Liver (tissue), 10 donors: ENCODE measurements at places on chromosomes 7 and 10. TPM values are rescaled to one million over a fixed set of nuclear protein-coding genes. Genes with fewer than 3 reads are reported as not detected.

DNA sequence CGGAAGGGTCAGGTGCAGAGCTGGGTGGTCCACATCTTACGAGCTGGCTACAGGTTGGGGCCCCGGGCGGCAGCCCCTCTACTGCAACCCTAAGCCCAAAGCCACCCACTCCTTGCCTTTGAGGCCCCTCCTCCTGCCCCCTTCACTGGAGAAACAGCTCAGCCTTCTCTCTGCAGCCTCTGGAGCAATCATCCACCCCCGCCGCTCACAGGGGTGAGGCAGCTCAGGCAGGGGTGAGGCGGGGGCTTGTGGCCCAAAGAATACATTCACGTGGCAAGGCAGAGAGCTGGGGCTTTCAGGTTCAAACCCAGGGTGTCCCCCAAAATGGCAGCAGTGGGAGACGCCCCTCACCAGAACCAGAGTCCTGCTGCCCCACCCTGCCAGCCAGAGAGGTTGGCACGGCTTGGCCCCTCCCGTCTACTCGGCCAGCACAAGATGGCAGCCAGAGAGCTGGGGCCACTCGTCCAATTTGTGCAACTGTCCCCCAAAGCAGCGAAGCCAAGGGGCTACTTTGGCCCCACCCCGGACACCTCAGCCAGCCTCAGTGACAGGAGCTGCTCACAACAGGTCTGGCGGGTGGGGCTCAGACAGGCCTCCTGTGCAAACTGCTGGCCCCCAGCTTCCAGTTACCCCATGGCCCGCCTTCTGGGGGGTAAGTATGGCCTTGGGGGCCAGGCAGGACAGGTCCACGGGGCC lies 7.2 kb downstream of the GNB2 start:
- no peak for DNase-seq

DNA sequence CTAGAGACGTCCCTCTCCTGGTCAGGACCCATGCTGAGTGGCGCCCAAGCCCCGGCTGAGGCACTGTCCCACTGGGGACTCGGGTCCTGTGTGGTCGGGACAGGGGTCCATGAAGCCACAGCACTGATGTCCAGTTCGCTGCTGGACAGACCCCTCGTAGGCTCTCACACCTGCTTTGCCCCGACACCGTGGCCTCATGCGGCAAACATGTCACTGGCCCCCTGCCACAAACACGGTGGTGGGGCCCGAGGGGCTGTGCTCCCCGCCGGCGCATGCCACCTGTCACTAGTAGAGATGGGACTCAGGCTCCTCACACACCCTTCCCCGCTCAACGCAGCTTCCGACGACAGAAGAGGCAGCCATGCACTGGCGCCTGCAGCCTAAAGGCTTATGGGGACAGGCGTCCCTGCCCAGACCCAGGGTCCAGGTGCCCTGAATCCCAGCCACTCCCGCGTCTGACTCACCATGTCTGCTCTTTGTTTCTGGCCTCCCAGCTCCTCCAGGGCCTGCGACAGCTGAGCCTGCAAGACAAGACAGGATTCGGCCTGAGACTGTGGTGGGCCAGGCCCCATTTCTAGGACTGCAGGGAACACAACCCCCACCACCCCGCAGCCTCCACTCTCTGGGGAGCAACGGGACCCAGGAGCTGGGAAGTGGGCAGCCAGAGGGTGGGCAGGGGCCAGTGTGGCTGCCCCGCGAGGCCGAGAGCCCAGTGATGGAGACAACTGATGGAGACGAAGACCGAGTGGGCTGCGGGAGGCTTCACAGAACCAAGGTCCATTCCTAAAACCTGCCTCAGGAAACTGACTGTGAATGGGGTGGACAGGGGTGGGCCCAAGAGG lies 230.9 kb downstream of the MAD1L1 start:
- DNase-seq: no peak

DNA sequence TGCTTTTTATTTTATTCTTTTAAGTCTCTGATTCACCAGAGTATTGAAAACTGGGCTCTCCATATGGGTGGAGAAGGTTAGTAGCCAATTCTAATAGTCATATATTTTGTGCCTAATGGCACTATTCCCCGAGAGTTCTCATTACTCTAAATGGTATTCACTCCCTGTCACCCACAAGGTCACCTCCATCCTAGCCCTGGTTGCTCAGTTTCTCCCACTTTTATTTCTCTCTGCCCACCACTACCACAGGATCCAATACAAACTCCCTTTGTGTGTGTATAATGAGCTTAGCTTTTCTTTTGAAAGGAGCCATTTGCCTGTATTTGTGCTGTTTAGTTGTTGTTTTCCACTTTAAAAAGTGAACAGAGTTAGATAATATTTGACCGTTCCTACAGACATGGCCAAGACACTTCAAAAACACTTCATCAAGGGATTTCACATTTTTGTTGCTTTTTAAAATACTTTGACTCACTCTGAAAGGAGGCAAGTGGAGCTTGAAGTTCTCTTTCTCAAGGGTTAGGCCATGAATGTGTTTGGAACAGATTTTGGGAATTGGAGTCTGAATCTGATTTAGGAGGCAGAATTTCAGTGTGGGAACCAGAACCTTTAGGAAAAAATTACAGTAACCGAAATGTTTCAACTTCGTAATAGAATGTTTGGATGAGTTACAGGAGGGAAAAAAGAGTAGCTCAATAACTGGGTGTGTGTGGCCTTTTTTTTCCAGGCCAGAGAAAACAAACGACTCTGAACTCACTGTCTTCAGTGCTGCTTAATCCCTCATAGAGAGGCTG lies 321.3 kb downstream of the BICC1 start:
- no peak for DNase-seq

DNA sequence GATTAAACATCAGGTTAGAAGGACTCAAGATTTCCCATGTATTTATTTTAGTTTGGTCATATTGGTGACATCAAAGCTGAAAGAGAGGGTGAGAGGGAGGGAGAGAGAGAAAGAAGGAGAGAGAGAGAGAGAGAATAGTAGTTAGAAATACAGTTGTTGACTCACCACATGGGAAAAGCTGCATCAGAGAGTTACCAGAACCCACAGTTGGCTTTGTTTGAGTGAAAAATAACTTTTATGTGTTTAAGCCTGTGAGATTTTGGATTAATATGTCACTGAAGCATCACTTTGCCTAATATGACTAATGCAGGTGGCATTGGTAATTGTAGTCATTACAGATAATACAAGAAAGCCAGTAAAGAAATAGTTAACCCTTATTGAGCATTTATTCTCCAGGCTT lies 303.9 kb downstream of the REEP3 start:
- no peak for DNase-seq

DNA sequence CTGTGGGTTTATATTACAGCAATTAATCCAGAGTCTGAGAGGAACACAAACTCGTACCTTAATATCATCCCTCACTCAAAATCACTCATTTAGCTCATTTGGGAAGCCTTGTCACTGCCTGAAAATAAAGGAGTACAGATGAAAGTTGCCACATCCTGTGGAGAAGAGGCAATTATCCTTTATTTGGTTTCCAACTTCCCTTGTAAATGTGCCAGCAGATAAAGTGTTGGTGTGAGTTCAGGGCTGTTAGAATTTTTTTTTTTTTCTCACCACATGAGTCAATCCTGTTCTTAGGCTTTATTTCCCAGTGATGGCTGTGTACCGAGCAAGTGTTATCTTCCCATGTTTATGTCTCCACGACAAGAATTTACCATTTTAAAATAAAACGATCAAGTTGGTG lies 99.0 kb upstream of the SMIM30 start:
- DNase-seq: no peak

DNA sequence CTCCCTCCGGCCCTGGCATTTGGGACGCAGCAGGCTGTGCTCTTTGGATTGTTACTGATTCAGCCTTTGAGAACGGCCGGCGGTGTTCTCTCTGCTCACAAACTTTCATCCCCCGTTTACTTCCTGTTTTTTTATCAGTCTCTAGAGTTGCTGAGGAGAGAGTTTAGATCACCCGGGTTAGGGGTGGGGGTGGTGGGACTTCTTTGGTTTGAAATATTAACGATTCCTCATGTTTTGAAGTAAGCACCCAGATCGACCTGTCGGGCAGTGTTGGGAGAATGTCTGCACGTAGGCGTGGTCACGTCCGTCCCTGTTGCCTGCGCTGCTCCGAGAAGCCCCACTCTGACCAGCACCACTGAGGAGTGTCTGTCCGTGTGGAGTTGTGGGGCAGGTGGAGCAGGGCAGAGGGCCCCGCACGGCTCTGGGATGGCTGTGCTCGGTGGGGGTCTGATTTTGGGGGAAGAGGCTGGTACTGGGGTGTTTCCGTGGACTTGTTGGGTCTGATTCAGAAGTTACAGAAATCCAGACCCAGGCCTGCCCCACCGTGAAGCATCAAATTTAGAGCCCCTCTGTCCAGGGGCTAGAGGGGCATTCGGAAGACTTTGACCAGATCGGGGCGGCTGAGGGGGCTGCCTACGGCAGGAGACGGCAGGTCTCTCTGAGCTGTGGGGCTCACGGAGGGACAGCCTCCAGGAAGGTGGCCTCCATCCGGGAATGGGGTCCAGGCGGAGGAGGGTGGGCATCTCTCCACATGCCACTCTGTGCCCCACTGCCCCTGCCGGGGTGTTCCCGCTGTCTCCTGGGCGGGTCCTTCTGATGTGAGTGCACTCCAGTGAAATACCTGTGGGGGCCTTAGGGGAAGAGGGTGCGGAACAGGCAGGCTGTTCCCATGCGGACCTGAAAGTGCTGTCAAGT lies 7.4 kb downstream of the INPP5A start:
- no peak for DNase-seq

DNA sequence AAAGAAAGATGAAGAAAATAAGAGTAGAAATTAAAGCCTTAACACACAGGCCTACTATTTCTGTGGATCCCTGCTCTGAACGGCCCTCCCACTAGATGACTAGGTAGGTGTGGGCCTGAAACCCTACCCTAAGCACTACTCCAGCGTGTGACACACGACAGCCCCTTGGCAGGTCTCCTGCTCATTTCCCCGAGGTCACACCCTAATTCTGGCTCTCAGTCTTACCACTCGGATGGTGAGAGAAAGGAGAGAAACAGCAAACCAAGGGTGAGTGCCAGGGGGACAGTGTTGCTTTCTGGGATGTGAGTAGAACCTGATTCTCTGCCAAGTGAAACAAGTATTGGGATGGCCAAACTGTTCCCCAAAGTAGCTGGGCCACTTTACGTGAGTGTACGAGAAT lies 12.1 kb downstream of the GALNTL5 start:
- DNase-seq: no peak

CAV1 gene
- 11.4 TPM for polyA plus RNA-seq

DNA sequence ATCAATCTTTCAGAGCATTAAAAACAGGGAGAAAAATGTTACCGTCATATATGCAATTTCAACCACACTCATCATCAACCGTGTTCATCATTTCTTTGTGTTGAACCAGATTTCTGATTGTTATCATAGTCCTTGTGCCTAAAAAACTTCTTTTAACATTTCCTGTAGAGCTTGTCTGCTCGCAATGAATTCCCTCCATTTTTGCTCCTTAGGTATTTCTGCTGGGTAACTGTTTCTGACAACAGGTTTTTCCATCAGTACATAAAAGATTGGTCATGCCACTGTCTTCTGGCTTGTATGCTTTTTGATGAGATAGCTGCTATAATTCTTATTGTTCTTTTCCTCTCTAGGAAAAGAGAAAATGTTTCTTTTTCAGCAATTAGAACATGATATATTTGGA lies 8.6 kb upstream of the RBM33 start:
- DNase-seq: no peak

SFTPD gene
- polyA plus RNA-seq: 0.47 TPM
